ENCODE measurements at places on chromosomes 11 and 22.

- peak; percentile 3 for DNase-seq
Measured at GRCh38 chr11:73907191-73907590, 30.4 kb downstream of the PAAF1 start.

GRCh38 chr22:37430941-37431340 is 3.7 kb upstream of the ELFN2 start:
- no peak for DNase-seq

DNA sequence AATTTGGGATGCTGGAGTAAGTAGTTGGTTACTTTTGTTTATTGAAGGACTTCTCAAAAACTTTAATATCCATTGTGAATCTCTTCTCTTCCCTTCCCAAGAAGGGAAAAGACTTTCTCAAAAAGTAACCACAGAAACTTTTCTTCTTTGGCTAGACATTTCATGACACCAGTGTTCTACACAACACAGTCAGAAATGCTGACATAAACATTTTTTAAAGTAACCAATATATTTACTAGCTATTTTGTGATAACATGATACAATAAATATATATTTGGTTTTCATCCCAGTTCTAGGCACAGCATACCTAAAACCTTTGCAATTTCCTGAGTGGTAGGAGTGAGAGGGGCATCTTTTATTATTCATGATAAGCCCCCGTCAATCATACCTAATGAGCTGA is 47.8 kb downstream of the FAM118A start:
- no peak for DNase-seq

DNA sequence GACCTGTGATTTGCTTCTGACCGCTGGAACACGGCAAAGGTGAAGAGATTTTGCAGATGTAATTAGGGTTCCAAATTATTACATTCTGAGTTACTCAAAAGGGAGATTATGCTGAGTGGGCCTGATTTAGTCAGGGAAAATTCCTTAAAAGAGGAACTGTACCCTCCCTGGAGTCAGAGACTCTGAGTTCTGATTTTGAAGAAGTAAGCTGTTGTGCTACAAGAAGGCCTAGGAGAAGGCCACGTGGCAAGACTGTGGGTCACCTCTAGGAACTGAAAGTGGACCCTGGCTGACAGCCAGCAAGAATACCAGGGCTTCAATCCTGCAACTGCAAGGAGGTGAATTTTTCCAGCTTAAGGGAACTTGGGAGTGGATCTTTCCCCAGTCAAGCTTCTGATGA is 45.3 kb downstream of the CHRDL2 start:
- no peak for DNase-seq

- DNase-seq, result no peak
Measured at GRCh38 chr11:32940865-32941264, 48.3 kb downstream of the QSER1 start.

DNA sequence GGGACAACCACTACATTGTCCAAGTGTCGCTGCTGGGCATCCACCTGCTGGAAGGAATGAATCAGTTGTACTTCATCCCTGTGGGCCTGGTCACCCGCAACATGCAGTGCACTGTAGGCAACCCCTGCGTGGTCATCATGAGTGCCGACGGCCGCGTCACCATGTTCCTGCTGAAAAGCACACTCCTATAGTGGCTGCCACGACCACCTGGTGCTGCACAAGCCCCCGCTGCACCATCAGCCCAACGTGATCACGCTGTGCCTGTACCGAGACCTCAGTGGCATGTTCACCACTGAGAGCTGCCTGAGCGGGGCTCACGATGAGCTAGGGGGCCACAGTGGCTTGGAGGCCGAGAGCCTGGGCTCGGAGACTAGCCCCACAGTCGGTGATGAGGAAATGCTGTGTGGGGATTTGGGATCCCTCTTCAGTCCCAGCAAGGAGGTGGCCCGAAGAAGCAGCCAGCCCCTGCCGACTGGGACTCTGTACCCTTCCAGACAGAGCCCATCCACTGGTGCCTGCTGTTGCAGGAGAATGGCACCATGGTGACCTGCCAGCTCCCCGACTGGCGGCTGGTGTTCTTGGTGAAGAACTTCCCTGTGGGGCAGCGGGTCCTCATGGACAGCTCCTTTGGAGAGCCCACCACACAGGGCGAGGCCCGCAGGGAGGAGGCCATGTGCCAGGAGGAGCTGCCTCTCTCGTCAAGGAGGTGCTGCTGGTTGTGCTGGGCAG is 15.7 kb upstream of the SLC5A4 start:
- DNase-seq, result no peak

GRCh38 chr11:65700399-65700798 is 11.7 kb upstream of the KAT5 start:
- no peak for DNase-seq

DNA sequence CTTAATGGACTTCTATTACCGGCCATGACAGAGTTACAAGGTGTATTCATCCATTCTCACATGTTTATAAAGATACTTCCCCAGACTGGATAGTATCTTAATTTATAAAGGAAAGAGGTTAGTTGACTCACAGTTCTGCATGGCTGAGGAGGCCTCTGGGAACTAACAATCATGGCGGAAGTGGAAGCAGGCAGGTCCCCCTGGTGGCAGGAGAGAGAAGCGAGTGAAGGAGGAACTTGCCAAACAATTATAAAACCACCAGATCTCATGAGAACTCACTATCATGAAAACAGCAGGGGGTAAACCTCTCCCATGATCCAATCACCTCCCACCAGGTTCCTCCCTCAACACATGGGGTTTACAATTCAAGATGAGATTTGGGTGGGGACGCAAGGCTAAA is 170.0 kb upstream of the PDGFD start:
- DNase-seq, result no peak

- no peak for DNase-seq
Measured at GRCh38 chr11:128279866-128280265, 307.5 kb downstream of the ETS1 start.

- no peak for DNase-seq
Measured at GRCh38 chr11:72432347-72433287, 1.7 kb downstream of the CLPB start.

GRCh38 chr11:128731041-128731663 is 37.3 kb downstream of the FLI1 start:
- peak; percentile 52 for DNase-seq

GRCh38 chr11:78699609-78700135 is 125.0 kb upstream of the NARS2 start:
- DNase-seq, result no peak

GRCh38 chr11:122383186-122383585 is 267.2 kb upstream of the BLID start:
- DNase-seq, result no peak

DNA sequence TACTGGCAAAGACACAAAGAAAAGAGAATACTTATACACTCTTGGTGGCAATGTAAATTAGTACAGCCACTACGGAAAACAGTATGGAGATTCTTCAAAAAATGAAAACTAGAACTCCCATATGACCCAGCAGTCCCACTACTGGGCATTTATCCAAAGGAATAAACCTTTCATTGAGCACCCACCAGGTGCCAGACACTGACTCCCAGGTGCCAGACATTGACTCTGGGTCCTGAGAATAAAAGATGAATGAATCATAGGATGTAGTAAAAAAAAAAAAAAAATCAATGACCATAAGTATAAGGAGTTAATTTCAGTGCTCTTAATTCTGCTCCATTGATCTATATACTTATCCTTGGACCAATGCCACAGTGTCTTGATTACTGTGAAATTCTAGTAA is 28.2 kb downstream of the HEPHL1 start:
- no peak for DNase-seq

GRCh38 chr11:11408436-11409221 is 55.6 kb upstream of the CSNK2A3 start:
- DNase-seq, result no peak

DNA sequence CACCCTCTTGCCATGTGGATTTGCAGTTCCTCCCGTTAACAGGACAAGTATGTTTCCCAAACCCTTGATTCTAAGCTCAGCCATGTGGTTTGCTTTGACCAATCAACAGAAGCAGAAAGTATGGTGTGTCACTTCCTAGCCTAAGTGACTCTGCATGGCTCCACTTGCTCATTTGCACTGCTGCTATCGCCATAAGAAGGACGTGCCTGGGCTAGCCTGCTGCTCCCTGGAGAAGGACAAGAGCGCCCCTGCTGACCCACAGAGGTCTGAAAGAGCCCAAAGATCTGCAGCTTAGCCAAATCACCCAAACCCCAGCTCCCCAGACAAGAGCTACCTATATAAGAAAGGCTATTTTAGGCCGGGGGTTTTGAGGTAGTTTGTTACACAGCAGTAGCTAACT is 18.0 kb downstream of the TBRG1 start:
- no peak for DNase-seq

GRCh38 chr11:46845740-46846509 is at the start of gene CKAP5:
Gene CKAP5, minus strand, starts transcription at chr11:46846280. Its CDS starts 25,049 bp downstream, at chr11:46821231.
- peak; percentile 89 for DNase-seq

DNA sequence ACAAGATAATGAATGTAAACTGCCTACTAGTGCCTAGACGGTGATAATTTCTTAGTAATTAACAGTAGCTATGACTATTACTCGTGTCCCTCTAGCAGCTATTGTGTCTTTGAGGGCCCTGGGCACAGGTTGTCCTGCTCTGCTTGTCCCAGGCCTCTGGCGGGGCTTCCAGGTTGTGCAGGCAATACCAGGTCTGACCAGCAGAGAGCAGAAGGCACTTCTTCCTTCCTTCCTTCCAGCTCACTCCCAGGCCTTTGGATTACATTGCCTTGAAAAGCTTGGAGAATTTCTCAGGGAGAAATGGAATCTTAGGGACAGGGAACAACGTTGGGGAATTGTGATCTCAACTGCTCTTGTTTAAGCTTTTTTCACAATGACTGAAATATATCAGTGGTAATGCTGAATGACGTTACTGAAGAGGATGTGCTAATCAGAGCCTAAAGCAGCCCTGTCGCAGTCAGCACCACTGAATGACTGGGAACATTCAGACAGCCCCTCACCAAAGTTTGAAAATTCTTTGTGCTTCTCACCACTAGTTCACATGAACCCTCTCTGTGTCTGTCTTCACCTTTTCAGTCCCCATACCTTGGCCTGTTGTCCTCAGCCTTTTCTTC is 8.4 kb upstream of the CCKBR start:
- DNase-seq, result peak; percentile 51

DNA sequence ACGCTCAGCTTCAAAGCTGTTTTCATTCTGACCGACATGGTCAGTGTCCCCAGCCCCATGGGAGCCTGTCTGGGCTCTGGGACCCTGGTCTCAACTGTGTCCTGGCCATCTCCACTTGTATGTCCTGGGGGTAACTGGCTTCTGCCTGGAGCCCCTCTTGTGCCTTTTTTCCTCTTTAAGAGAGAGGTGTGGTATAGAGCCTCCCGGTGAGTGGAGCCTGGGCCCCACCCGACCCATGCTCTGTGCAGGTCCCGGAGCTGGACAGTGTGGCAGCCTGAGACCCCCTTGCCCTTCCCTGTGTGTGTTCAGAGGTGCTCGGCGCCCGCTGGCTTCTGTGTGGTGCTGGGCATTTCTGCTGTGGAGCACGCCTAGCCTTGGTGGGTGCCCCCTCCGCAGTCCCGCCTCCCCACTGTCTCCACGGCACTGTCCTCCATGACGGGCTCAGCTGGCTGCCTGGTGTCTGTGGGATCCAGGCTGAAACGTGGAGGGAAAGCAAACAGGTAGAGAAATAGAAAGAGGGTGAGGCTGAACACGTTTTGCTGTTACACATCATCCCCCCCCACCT is 74.9 kb downstream of the PARVB start:
- no peak for DNase-seq

DNA sequence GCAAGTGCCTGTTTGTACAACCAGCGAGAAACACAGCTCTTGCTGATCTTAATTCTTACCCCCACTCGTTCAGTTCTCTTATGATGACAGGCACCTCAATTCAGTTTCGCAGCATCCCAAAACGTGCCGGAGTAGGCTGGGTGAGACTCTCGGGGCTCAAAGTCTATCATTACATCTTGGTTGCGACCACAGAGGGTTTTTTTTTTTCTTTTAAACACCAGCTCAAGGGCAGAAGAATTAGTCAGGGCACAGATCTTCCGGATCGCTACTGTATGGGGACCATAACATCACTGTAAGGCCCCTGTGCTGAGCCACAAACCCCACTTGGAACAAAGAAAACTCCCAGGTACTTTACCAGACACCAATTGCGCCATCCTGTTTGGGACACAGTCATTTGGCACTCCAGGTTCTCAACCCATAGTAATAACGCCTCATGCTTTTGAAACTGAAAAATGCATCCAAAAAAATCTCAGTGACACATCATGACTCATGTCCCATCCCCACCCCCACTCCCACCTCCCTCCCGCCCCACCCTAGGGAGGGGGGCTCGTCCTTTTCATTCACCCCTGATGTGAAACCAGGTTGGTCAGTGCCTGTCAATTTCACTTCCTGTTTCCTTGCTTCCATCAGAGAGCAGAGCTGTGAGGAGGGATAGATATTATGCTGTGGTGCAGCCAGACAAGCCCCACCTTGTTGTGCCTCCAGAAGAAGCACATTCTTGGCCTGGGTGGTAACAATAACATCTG is 41.0 kb upstream of the CD5 start:
- peak; percentile 77 for DNase-seq

- no peak for DNase-seq
Measured at GRCh38 chr11:119608201-119608600, 120.8 kb downstream of the NECTIN1 start.

DNA sequence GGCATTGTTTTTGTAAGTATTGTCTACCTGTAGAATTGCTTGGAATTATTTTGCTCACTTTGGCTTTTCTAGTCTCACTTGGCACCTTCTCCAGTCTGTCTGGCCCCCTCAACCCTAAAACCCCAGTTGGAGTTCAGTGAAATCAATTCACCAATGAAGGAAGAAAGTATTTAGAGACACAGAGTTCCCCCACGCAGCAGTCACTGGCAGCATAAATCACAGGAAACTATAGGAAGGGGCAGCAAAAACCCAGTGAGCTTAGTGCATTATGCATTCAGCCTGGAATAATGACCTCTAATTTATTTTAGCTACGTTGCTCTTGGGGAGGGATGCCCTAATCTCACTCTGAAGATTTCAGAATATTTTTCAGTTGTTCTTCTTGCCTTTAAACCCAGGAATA is 204.7 kb upstream of the BLID start:
- no peak for DNase-seq

GRCh38 chr11:64498136-64498535 is 92.9 kb upstream of the SLC22A12 start:
- DNase-seq, result no peak

DNA sequence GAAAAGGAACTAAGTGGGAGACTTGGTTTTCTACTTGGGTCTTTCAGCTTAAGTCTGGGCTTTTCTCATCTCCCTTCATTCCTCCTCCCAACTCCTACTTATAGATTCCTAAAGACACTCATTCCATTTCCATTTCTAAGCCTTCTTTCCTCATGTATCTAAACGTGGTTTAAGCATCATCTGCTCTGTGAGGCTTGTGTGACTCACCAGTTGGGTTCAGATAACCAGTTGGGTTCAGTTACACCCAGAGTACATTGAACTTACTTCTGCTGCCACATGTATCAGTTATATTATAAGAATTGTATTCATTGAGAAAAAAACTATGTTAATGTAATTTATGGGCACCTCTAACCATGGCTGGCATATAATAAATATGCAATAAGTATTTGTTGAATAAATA is 831.2 kb upstream of the CCDC90B start:
- DNase-seq, result no peak

Data from CD4-positive, alpha-beta T cell treated with Interleukin-10 for 1 hour (primary cell).